ENCODE measurements at places on chromosomes 6 and 20.

DNA sequence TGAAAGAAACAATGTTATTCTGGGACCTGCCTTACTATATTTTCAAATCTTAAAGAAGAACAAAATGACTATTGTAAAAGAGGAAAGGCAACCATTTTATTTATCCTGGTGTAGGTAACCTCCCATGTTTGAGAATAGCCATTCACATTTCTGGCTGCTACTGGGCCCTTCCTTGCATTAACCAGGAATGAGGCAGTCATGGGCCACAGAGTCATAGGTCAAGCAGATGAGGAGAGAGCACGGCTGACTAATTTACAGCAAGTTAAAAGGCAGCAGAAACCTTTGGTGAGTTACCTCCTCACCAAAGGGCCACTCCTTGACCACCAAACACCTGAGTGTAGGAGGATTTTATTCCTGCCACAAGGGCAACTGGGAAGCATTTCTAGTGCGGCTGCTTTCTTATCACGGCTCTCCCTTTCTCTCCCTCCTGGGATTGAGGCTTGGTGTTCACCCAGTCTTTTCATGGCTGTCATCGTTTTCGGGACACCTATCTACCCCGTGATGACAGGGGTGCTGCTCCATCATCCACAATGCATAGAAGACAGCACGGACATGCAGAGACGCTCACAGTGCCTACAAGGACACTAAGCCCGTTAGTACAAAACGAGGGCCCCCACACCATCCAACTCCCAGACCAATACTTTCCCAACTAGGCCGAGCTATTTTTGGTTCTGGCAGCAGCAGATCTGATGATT is 4.4 kb upstream of the LAMA4 start:
- DNase-seq, result no peak

- DNase-seq, result no peak
Measured at GRCh38 chr6:159062976-159063375, 18.2 kb upstream of the TAGAP start.

DNA sequence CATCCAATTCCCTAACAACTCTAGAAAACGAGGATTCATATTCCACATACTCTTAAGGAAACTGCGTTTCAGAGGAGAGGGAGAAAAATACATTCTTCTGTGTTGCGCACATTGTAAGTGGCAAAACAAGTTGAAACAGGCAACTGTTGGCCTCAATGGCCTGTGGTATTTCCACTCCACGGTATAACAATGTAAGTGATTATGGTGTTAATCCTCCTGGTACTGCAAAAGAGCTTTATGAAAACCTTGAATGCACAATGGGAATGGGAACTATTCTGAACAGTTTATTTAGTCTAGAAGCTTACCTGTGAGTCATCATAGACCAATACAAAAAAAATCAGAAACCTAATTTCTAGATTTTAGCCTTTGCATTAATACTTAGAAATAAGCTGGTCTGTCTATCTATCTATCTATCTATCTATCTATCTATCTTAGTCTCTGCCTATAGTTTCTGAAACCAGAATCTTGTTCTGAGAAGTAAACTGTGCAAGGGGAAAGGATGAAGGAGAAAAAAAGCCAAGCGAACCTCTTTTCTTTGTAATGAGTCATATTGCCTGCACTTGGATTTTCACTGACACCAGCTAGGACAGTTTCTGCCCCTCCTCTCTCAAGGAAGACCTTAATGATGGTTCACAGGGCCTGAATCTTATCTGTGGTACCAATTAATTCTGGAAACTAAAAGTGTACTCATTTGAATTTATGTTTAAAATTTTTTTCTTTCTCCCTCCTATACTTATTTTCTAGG is 101.5 kb downstream of the RNF144B start:
- no peak for DNase-seq

GRCh38 chr20:47897461-47897860 is 112.2 kb upstream of the SULF2 start:
- DNase-seq, result no peak

- DNase-seq, result no peak
Measured at GRCh38 chr20:45153147-45153546, 21.6 kb upstream of the PI3 start.

DNA sequence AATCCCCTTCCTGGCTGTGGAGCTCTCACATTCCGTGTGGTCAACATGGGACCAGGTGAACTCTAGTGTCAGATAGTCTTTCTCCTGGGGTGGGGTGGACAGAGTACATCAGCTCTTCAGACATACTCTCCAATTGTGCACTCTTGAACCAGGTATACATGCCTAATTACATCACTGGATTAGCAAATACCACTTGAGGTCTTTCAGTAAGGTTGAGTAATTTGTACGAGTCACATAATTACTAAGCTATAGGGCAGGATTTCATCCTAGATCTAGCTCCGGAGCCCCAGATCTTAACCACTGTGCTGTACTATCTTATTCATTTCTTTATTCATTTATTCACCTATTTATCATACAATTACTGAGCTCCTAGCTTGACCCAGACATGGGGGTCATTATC is 821.3 kb downstream of the TFAP2A start:
- DNase-seq, result no peak

DNA sequence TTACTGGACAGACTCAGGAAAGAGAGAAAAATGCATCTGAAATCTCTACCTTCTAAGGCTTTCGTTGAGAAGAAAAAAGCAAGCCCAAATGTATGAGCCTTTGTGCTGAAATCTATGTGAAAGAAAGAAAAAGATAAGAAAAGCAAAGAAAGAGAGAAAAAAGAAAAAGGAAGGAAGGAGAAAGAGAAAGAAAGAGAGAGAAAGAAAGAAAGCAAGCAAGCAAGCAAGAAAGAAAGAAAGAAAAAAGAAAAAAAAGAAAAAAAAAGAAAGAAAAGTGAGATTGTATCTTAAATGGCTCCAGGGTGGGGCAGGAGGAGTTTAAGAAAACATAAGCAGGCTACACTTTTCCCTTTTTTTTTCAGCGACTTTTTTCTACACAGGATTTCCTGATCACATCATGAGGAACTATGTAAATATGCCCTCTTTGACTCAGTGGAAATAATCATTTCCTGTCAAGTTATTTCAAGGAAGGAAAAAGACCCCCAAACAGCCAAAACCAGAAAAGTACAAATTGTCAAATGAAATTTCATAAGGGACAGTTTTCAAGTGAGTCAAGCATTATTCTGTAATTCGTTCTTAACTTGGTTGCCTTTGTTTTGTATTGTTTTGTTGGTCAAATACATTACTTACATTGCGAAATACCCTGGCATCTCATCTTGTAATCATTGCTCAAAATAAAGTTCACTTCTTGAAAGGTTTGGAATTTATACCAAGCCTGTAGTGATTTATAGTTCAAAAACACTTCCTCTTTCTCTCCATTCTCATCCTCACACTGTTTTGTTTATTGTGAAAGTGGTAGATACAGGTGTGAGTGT is 79.5 kb upstream of the RNF217 start:
- no peak for DNase-seq

GRCh38 chr20:14632906-14633305 is 295.5 kb upstream of the FLRT3 start:
- DNase-seq, result no peak

DNA sequence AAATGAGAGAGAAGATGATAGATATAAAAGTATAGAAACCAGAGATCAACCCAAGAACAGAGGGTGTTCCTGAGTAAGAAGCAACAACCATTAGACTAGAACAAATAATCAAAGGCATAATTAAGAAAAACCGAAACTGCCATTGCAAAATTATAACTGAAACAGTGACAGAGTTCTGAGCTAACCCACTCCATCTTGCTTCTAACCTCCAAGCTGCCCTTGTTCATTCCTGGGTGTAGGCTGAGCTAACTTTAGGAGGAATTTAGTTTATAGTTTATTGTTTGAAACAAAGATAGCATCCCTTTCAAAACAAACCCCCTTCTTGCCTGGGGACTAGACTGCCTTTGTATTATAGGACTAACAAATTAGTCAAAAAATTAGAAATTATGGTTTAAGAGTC is 56.1 kb upstream of the PRND start:
- no peak for DNase-seq

DNA sequence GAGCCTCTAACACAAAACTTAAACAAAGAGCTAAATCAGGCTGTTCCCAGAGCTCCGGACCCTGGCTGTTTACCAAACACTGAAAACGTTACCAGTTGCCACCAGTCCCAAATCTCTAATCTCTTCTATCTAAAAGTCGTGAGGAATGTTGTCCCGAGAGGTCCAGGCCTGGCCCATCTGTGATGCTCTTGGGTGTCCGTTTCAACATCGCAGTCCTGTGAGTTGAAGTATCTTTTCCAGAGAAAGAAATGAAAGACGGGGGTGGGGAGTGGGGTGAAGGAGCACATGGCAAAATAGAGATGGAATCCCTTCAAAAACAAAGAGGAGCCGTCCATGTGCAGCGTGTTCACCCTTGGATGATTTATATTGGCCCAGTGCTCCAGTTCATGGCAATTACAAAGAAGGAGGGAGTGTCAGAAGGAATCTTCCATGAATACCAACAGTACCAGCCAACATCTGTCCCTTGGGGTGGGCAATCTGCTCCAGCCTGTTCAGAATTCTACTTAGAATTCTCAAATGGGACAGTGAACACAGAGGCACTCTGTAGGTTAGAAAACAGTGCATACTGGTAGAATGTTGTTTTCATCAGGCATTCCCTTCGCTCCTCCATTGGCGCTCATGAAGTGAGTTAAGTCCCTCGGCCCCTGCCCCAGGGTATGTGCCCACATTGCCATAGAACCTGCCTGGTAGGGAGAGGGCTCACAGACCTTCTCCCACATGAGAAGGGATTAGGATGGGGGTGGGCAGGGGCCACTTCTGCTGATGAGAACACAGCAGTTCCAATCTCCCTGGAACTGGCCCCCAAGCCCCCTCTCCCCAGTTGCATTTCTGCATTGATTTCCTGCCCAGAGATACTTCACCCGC is 112.1 kb downstream of the LY86 start:
- DNase-seq, result no peak

Data from activated CD4-positive, CD25-positive, alpha-beta regulatory T cell (primary cell).